ENCODE measurements at places on chromosomes 7 and 10.

DNA sequence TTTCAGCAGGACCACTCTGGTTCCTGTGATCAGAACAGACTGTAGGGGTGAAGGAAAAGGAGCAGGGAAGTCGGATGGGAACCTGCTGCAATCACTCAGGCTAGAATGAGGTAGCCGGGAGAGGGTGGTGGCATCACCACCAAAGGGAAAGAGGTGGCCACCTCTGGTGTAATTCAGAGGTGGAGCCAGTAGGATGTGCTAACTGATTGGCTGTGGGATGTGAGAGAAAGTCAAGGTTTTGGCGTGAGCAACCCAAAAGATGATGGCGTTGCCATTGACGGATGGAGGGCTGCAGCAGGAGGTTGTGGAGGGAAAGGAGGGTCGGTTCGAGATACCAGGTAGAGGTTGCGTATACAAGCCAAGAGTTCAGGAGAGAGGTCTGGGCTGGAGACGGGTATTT, 7.4 kb upstream of the VSIR start:
- no peak for DNase-seq

- DNase-seq: no peak
Measured at GRCh38 chr10:35511647-35512046, 93.5 kb upstream of the GJD4 start.

DNA sequence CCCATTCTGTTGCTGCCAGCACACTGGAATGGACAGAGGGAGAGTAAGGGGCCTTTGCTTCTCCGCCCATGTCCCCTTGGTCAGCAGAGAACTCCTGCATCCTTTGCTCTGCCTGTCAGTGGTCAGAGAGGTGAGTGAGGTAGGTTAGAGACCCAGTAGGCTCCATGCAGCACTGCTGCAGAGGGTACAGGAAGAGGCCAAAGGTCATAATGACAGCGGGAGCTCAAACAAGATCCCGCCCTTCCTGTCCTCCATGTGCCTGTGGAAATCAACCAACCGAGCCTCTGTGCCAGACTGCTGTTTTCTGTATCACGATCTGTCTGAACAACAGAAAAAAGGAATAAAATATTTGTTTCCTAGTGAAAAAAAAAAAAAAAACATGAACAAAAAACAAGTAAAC, 81.4 kb downstream of the ZNF33B start:
- DNase-seq: no peak

DNA sequence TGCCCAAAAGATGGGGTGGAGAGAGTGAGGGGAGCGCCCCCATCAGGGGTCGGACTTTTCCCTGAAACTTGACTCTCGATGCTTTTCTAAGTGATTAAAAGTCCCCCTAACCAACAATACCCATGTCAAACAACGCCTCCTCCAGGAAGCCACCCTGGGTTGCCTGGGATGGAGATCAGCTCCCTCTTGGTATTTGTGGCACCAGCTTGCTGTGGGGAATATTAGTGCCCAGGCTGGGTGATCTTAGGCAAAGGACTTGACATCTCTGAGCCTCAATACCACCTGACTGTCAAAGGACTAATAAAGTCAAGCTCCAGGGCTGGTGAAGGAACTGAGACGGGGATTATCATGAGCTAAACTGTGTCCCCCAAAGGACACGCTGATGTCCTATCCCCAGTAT, 18.2 kb upstream of the ELFN1 start:
- no peak for DNase-seq

- no peak for DNase-seq
Measured at GRCh38 chr10:73480158-73480557, 15.7 kb downstream of the PPP3CB start.

GRCh38 chr10:21300551-21300950, 224.9 kb downstream of the SKIDA1 start:
- no peak for DNase-seq

- no peak for DNase-seq
Measured at GRCh38 chr10:69065406-69066361, 22.2 kb upstream of the SRGN start.

DNA sequence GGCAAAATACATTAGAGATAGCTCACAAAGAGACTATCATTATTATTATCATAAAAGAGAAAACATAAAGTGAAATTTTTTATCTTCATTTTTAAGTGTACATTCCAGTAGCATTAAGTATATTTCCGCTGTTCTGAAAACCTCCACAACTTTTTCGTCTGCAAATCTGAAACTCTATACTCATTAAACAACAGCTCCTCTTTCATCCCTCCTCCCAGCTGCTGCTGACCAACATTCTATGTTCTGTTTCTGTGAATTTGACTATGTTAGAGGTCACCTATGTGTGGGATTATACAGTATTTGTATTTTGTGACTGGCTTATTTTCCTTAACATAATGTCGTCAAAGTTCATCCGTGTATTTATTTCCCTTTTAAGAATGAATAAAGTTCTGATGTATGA, 429.3 kb upstream of the TPK1 start:
- no peak for DNase-seq

DNA sequence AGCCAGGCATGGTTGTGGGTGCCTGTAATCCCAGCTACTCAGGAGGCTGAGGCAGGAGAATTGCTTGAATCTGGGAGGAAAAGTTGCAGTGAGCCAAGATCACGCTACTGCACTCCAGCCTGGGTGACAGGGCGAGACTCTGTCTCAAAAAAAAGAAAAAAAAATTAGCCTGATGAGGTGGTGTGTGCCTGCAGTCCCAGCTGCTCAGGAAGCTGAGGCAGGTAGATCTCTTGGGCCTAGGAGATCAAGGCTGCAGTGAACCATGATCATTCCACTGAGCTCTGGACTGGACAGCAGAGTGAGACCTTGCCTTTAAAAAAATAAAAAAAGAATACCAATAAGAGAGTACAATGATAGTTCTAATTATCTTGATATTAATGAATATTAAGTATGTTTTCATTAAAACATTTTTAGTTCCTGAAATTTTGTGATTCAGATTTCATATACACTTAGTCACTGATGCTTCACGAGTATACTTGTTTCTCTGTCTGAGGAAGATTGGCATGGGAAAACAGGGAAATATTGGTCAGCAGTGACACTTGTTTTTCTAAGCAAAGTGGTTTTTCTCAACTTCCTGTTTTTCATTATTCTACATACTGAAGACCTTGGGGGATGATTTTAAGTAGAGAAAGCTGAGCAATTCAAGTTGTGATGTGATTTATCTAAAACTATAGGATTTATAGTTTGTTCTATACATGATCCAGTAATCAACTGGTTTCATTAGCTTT, 76.8 kb downstream of the ADK start:
- DNase-seq: peak; percentile 9

GRCh38 chr7:51304729-51305128, 11.9 kb downstream of the COBL start:
- no peak for DNase-seq

GRCh38 chr10:11869219-11869618, 46.1 kb downstream of the PROSER2 start:
- DNase-seq: no peak

GRCh38 chr7:98314469-98314868, 33.0 kb downstream of the BRI3 start:
- no peak for DNase-seq

- no peak for DNase-seq
Measured at GRCh38 chr10:114645706-114646105, 12.4 kb downstream of the ABLIM1 start.

DNA sequence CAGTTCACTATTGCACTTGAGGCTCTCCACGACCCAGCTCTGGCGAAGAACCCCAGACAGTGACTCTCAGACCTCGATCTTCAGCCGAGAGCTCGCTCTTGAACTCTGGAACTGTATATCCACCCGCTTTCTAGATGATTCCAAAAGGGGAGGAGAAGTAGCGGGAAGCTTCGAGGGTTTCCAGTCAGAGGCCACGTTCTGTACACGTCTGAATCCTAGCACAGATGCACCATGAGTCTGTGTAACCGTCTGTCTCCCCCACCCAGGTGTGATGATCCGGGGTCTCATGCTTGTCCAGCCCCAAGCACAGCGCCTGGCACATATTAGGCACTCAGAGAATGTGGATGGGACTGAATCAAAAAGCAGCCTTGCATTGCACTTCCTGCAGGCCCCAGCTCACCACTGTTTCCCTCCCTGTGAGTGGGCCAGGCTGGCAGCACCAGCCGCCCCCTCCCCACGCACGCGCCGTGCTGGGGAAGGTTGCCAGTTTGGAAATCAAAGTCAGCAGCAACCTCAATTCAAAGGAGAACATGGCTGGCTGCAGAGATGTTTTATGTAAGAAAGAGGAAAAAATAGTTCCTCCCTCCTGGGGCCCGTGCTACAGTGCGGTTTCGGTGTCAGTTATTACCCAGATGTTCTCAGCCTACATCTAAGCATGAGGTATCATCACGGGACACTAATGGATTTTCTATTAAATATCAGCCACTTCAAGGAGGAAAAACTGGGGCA, 5.7 kb downstream of the GRID2IP start:
- DNase-seq: peak; percentile 29

- DNase-seq: no peak
Measured at GRCh38 chr10:89235073-89235798, 16.3 kb downstream of the LIPA start.

GRCh38 chr10:124345521-124345920, 73.2 kb downstream of the OAT start:
- no peak for DNase-seq

DNA sequence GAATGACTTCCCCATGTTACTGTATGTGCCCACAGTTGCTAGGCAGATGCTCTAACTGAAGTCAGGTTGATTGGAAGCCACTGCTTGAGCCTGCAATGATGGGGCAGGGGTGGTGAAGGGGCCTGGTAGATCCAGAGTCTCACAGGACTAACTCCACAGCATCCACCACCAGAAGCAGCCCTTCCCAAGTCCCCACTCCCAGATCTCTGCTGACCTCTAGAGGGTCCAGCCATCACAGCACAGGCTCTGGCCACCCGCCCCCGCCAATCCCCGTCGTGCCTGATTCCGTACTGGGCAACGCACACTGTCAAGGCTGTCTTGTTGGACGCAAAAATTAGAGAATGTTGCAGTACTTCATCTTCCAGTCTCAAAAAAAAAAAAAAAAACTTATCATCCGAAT, 136.8 kb upstream of the PDE1C start:
- DNase-seq: no peak

DNA sequence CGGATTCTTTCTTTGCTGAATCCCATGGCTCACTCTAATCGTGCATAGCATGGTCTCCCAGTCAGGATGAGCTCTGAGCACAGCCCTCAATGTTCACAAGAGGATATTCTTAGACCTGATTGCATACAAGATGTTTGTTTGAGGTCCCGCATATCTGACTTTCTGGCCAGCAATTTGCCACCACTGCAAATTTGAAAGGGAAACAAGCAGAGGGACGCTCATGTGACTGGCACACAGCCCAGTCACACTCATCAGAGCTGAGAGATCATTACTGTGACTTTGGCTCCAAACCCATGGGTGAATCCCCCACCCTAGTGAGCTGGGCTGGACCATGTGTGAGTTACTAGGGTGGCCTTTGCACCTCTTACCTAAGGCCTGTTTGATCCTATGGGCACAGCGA, 9.9 kb downstream of the TAS2R41 start:
- no peak for DNase-seq

- no peak for DNase-seq
Measured at GRCh38 chr7:100566018-100566531, 7.6 kb downstream of the SAP25 start.

DNA sequence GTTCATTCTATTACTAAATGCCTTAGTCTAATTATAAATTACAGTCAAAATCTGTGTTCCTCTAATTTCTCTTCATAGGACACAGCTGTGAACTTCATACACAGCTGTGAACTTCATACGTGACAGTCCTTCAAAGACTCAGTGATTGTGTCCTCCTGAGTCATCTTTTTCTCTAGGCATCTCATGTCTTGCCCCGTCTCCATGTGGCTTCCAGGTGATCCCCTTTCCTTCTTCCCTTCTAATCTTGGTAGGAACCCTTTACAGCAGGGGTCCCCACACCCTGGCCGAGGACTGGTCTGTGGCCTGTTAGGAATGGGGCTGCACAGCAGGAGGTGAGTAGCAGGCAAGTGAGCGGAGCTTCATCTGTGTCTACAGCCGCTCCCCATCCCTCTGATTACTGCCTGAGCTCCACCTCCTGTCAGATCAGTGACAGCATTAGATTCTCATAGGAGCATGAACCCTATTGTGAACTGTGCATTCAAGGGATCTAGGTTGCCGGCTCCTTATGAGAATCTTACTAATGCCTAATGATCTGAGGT, 14.0 kb upstream of the EIF5AL1 start:
- DNase-seq: no peak

GRCh38 chr10:110711382-110711781, 67.2 kb downstream of the RBM20 start:
- DNase-seq: no peak

- DNase-seq: no peak
Measured at GRCh38 chr7:44320794-44321371, 4.5 kb downstream of the CAMK2B start.

- DNase-seq: no peak
Measured at GRCh38 chr7:9026121-9026520, 592.7 kb downstream of the NXPH1 start.

- DNase-seq: no peak
Measured at GRCh38 chr7:94856643-94857042, 50.8 kb upstream of the PPP1R9A start.

GRCh38 chr10:89025453-89025852, 34.9 kb downstream of the FAS start:
- no peak for DNase-seq

GRCh38 chr7:150377635-150378034, 1.5 kb upstream of the ZNF775 start:
- DNase-seq: no peak

GRCh38 chr7:91082038-91082437, 182.2 kb upstream of the FZD1 start:
- no peak for DNase-seq

DNA sequence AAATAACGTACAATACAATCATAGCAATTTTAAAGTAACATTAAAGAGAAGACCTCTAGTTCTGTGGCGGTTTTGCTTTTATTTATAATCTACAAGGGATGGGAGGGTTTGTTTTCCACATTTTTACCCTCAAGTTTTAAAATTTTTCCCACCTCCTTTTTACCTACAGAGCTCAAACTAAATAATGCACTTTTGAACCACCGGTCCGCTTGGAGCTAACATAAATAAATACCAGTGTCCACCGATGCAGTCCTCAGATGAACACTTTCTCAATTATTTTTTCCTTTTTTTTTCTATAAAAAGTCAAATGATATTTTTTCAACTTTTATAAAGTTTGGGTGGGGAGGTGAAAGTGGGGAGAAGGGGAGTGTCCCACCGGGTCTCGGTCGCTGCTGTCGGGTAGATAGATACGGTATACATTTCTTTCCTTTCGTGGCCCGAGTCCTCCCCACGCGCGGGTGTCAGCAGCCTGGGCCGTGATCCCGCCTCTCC, 3.3 kb downstream of the ZNF503 start:
- DNase-seq: no peak

- no peak for DNase-seq
Measured at GRCh38 chr7:157427811-157428553, 91.2 kb downstream of the DNAJB6 start.
